ENCODE measurements at places on chromosomes 3 and 15.

GRCh38 chr15:29268706-29269484 is 727 bp downstream of the NSMCE3 start:
- peak; percentile 50 for DNase-seq

DNA sequence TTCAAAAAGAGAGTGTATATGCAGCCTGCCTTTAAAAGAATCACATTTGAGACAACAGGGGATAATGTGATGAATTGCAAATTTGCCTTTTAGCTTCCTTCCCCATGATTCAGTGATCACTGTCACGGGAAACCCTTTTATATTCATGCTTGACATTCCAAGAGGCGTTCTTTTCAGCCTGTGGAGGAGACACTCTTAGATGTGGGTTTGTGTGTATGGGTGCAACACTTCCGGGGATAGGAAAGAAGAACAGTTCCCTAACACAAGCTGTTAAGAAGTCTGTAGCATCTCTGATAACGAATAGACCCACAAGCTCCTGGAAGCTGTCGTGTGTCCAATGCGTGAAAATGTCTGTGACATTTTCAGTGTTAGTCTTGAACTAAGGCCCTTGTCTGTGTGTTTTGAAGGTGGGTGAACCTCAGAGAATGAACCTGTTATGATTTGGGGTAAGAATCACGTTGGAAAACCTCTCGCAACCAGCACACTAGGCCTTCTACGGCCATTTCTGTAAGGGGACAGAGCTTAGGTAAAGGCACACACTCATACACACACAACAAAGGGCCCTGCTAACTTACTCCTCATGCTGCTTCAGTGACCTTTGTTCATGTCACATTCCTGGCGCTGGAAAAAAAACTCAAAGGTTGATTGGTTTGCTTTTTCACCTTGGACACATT is 229.2 kb upstream of the ST8SIA2 start:
- peak; percentile 58 for DNase-seq

- DNase-seq, result no peak
Observed at GRCh38 chr3:31750341-31750740, 217.6 kb downstream of the STT3B start.

GRCh38 chr3:195095035-195095703 is 175.8 kb downstream of the XXYLT1 start:
- DNase-seq, result no peak

GRCh38 chr3:194194757-194195085 is 58.8 kb downstream of the HES1 start:
- no peak for DNase-seq

DNA sequence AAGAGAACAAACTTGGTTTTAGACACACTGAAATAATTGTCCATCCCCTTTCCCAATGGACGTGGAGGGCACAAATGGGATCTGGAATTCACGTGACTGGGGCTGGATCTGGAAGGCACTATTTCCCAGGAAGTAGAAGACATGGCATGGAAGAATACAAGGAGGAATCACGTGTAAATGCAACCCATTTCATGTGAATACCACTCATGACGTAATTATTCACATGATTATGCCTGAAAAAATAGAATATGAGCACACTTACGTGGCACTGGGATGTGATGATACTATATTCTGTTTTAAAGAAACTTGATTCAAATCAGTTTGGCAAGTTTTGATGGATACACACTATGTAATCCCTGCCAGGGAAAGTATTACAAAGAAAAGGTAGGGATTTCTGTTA is 477.3 kb downstream of the GABRG3 start:
- no peak for DNase-seq

- DNase-seq, result peak; percentile 84
Observed at GRCh38 chr15:65576664-65577063, 34.3 kb downstream of the INTS14 start.

GRCh38 chr3:120161902-120162301 is 67.7 kb upstream of the GSK3B start:
- DNase-seq, result no peak

DNA sequence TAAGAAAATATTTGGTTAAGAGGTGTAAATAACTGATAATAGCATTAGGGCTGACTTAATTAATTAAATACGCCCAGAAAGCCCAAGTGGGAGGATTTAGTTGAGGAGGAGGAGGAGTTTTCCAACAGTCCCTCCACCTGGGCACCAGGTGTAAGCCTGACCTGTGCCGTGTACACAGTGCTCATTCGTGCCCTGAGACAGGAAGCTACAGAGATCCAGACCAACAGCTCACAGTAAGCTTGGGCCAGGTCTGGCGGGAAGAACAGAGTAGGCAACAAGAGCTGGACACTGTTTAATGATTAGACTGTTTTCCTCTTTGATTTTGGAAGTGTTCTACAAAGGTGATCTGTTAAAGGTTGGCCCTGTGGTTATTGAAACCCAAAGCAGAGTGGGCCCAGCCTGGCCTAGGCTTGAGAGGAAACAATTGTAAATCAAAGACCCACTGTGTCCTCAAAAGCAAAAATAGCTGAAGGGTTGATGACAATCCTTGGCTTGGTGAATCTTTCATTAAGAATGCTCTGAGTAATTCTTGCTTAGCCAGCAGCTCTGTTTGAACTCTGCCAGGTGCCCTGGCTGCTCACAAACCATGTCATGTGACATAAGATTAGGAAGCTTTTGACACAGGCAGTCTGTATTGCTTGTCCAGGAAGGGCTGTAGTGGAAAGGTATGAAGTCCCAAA is 13.8 kb downstream of the SQOR start:
- DNase-seq, result peak; percentile 69

- no peak for DNase-seq
Observed at GRCh38 chr15:94596707-94597106, 365.3 kb downstream of the MCTP2 start.

- DNase-seq, result peak; percentile 18
Observed at GRCh38 chr3:59782664-59783063, 732.8 kb upstream of the CFAP20DC start.

- DNase-seq, result peak; percentile 13
Observed at GRCh38 chr15:92693691-92694331, 38.2 kb upstream of the FAM174B start.

DNA sequence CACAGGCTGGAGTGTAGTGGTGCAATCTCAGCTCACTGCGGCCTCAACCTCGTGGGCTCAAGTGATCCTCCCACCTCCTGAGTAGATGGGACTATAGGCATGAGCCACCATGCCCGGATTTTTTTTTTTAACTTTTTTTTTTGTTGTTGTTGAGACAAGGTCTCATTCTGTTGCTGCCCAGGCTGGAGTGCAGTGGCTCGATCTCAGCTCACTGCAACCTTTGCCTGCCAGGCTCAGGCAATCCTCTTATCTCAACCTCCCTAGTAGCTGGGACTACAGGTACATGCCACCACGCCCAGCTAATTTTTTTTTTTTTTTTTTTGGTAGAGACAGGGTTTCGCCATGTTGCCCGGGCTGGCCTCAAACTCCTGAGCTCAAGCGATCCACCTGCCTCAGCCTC is 64.1 kb downstream of the NOX5 start:
- no peak for DNase-seq

DNA sequence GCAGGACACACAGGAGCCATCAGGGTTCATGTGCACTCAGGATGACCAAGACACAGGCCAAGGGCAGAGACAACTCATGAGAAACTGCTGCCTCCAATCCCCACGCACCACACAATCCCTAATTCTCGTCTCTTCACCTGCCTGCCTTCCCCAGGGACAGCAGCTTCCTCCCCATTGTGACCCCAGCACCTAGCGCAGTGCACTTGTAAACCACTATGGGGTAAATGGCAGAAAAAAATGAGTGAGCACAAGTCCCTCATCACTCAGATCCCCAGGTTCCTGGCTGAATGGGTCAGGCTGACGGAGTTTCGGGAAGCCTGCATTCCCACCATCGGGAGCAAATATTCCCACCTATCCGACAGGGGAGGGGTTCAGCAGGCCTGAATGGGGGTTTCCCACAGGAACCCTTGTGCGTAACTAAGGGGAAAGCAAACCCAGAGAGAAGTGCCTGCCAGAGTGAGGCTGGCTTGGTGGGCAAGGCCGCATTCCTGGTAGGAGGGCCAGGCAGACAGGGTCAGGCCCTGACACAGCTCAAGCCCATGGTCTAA is 18.8 kb downstream of the PLXNB1 start:
- no peak for DNase-seq

GRCh38 chr3:143100451-143100850 is 19.1 kb upstream of the CHST2 start:
- DNase-seq, result no peak

GRCh38 chr15:88535100-88535499 is 11.4 kb downstream of the DET1 start:
- peak; percentile 44 for DNase-seq

DNA sequence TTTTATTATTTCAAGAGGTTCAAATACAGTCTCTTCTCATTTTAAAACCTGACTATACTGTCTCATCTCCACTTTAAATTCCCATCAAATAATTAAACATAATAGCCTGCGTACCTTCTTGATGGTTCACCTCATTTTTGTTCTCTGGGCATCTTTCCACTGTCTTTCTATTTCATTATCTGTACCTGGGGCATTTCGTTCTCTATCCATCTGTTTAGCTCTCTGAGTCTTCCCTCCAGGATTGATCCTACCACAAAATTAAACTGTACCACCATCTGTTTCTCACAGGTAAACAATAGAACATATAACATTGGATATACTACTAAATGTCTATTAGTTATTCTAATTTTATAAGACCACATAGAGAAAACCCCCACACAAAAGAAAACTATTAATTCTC is 1331.4 kb downstream of the NSUN3 start:
- no peak for DNase-seq

DNA sequence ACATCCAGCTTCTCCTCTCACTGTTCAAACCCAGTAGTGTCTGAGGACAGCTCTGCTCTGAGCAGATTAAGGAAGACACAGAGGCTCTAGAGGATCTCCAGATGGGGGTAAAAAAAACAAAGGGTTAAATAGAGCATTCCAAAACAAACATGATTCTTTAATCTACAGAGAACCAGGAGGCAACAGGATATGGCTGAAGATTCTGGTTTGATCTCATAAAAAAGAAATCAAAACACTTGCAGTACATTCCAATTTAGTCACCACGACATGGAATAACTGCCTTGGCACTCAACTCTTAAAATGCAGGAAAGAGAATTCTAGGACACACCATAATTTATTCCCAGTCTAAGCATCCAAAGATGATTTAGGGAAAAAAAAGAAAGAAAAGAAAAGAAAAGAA is 32.0 kb downstream of the TM4SF4 start:
- peak; percentile 79 for DNase-seq

GRCh38 chr3:28191363-28191762 is 50.1 kb upstream of the CMC1 start:
- peak; percentile 19 for DNase-seq

GRCh38 chr3:41265011-41265545 is 65.8 kb downstream of the CTNNB1 start:
- DNase-seq, result peak; percentile 50

DNA sequence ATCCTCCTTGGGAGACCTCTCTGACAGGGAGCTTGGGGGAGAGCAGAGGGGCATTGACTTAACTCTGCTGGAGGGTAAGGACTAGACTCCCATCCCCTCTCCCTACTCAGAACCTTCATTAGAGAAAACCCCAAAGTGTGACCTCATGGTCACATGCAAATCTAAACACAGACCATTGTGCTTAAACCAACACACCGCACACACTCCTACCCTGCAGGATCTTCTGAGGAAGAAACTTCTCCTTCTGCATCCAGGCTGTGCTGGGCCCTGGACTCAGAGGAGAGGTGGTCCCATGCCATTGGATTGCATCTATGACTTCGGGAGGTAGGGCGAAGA is 805 bp upstream of the PARP16 start:
- DNase-seq, result no peak

DNA sequence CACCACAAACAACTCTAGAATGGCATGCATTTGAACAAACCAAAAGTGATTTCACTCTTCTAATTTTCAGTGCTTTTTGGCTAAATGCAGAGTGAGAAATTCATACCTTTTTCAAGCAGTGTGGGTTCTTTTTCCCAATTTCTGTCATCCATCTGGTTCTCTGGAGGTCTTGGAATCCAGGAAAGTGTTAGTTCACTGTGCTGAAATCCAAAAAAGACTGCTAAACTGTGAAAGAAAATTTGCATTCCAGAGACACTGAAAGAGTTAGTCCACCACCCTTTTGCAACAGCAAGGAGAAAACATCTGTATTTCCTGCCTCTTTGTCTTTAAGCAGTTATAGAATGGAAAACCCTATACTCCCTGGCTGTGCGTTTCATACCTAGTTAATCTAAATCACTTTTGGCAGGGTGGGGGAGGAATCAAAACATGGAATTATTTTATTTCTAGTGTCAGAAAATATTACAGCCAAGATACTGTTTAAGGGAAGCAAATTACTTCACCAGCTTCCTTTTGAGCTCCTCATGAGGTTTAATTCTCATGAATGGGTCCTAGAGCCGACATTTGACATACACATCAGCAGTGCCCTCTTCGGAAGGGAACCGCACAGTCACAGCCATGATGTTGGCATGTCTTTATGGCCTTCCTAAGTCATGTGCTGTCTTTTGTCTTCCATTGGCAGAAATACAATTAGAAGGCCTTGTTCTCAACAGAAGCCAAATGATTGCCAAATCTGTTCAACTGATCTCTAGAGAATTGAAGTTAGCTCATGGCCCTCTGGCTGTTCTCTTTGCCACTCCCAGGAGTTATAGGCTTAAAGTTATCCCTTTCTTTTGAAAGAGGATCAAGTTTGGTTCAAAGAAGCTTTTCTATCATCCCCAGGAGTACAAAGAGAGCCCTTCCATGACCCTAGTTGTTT is 317.7 kb upstream of the TPRG1 start:
- no peak for DNase-seq

DNA sequence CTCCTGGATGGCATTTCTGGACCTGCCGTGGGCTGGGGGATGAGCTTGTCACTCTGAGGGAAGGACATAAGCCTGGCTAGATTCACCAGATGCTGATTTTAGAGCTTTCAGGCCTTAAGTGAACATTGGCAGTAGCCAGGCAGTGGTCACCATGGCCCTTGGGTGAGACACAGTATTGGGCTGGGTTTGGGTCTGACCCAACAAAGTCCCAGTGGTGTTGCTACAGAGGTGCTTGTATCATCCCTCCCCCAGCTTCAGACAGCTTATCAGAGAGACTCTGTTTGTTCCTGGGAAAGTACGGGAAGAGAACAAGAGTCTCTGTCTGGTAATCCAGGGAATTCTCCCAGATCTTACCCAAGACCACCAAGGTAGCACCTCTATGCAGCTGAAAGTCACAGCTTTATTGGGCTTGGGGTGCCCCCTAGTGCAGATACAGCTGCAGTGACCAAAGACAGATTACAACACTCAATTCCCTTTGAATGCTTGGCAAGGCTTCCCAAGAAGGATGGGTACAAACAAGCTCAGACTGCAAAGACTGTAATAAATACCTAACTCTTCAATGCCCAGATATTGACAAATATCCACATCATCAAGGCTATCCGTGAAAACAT is 9.8 kb upstream of the RUVBL1 start:
- peak; percentile 67 for DNase-seq

- DNase-seq, result peak; percentile 91
Observed at GRCh38 chr3:183298701-183299153, 45.7 kb downstream of the B3GNT5 start.

DNA sequence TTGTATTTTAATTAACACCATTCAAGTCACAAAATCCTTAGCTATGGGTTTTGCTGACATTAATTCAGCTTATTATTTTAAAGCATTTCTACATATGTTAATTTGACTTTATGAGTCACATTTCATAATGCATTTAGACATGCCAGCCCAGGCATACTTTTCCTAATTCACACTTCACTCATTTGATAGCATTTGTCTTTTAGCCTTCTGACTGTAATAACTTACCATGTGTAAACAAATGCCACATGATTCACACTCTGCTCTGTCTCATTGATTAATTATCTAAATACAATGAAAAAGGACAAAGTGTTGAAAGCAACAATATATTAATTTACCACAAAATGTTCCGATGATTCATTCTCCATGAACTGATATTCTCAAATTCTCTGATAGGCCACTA is 927.8 kb upstream of the EPHA6 start:
- DNase-seq, result no peak

- peak; percentile 10 for DNase-seq
Observed at GRCh38 chr3:127671523-127672428, 976 bp upstream of the ABTB1 start.
